ENCODE measurements at places on chromosomes 6 and 20.

DNA sequence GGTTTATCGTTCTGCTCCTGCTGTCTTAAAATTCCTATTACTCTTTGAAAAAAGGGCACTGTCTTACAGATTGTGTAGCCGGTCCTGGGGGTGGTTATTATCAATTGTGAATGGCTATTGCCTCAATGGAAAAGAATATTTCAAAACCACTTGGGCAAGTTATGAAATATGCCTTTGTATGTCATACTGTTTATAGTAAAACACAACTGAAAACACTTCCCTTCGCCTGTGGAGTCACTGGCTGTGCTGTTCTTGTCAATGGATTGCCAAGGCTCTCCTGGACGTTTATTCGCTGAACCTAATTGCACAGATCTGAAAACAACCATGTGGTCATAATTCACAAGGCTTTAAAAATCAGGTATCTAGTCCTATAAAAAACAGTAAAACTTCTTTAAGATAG is 47.8 kb upstream of the TAGAP start:
- DNase-seq, result no peak
- no peak overlapping the region for H3K27ac ChIP-seq
- H3K36me3 ChIP-seq, result no peaks in the 10 kb centered on the region

- H3K4me1 ChIP-seq, result no peaks in the 10 kb centered on the region
- no peak overlapping the region for H3K27ac ChIP-seq
- DNase-seq, result peak; percentile 76
These were observed 3.6 kb upstream of the MATN4 start for GRCh38 chr20:45311589-45312211.

- no peak for DNase-seq
- H3K27me3 ChIP-seq, result no peaks in the 10 kb centered on the region
- H3K4me1 ChIP-seq, result no peaks in the 10 kb centered on the region
- H3K36me3 ChIP-seq, result no peaks in the 10 kb centered on the region
These were observed 633.7 kb upstream of the GJE1 start for GRCh38 chr6:141498977-141499376.

- no peaks in the 10 kb centered on the region for H3K27me3 ChIP-seq
- no peak overlapping the region for H3K27ac ChIP-seq
- no peaks in the 10 kb centered on the region for H3K36me3 ChIP-seq
- H3K4me3 ChIP-seq, result no peak overlapping the region
- no peaks in the 10 kb centered on the region for H3K4me1 ChIP-seq
- no peak for DNase-seq
These were observed 616.4 kb upstream of the AGPAT4 start for GRCh38 chr6:161890133-161890831.

GRCh38 chr6:37485291-37485702 is 14.4 kb downstream of the CCDC167 start:
- no peaks in the 10 kb centered on the region for H3K4me1 ChIP-seq
- H3K27ac ChIP-seq, result no peak overlapping the region
- DNase-seq, result peak; percentile 43
- H3K4me3 ChIP-seq, result no peak overlapping the region

GRCh38 chr20:44326391-44327159 is 10.3 kb upstream of the R3HDML start:
- peaks cover 6% of the 10 kb centered on the region for H3K4me1 ChIP-seq
- peak overlapping the region; percentile 25 for H3K4me3 ChIP-seq
- H3K27ac ChIP-seq, result no peak overlapping the region
- no peaks in the 10 kb centered on the region for H3K36me3 ChIP-seq

DNA sequence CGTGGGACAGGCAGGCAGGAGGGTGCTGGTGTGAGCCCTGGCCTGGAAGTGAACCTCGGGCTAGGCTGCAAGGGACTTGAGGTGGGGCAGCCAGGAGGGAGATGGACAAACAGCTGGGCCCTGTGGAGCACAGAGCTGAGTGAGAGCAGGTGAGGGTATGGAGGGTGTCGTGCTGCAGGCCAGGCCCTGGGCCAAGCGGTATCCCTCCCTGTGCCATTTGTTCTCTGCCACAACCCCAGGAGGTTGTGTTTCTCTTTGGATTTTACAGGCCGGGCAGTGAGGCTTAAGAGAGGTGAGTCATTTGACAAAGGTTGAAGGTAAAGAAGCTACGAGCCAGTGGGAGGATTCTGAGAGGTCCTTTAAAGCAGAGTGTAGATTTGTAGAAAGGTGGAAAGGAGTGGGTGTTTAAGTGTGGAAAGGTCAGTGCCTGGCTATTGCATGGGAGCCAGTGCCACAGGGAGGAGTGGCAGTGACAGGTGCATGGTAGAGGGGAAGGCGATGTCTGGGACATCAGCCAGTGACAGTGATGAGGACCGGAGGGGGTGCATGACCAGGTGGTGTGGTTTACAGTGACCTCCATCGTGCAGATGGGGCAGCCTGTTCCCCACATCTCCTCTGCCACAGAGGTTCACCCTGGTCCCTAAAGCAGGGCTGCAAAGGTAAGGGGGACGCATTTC is 39.8 kb downstream of the GMPR start:
- no peak overlapping the region for H3K27ac ChIP-seq
- no peak overlapping the region for H3K4me3 ChIP-seq
- no peak for DNase-seq
- H3K27me3 ChIP-seq, result no peaks in the 10 kb centered on the region

- H3K27ac ChIP-seq, result no peak overlapping the region
- H3K27me3 ChIP-seq, result no peaks in the 10 kb centered on the region
- peak; percentile 26 for DNase-seq
- no peak overlapping the region for H3K4me3 ChIP-seq
These were observed 165.2 kb downstream of the DLL1 start for GRCh38 chr6:170125456-170126300.

DNA sequence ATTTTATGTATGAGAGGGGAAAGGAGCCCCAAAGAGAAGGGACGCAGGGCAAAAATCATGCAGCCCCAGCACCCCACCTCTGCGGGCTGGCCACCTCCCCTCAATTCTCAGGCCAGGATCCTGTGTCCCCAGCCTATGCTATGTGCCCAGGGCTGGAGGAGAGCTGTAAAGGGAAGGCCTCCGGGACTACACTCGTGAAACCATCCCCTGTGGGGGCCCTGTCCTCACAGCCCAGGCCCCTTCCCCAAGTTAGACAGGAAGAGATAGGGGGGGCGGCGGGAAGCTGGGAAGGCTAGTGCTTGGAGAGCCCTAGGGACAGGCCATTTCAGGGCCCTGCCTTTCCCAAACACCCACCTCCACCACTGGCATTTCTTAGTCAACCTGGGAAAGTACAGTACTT is 1.4 kb upstream of the COL11A2 start:
- peaks cover 13% of the 10 kb centered on the region for H3K4me1 ChIP-seq
- H3K4me3 ChIP-seq, result peak overlapping the region; percentile 48
- DNase-seq, result no peak
- no peak overlapping the region for H3K27ac ChIP-seq
- H3K27me3 ChIP-seq, result no peaks in the 10 kb centered on the region
- H3K36me3 ChIP-seq, result no peaks in the 10 kb centered on the region

- no peak overlapping the region for H3K27ac ChIP-seq
- H3K27me3 ChIP-seq, result no peaks in the 10 kb centered on the region
- no peak for DNase-seq
- H3K36me3 ChIP-seq, result no peaks in the 10 kb centered on the region
- H3K4me3 ChIP-seq, result no peak overlapping the region
- H3K4me1 ChIP-seq, result no peaks in the 10 kb centered on the region
These were observed 18.7 kb upstream of the CTAGE9 start for GRCh38 chr6:131729550-131729949.

GRCh38 chr6:158304254-158304653 is 8.0 kb upstream of the TULP4 start:
- H3K27me3 ChIP-seq, result no peaks in the 10 kb centered on the region
- H3K27ac ChIP-seq, result no peak overlapping the region
- no peak for DNase-seq
- no peaks in the 10 kb centered on the region for H3K36me3 ChIP-seq
- H3K4me1 ChIP-seq, result no peaks in the 10 kb centered on the region

DNA sequence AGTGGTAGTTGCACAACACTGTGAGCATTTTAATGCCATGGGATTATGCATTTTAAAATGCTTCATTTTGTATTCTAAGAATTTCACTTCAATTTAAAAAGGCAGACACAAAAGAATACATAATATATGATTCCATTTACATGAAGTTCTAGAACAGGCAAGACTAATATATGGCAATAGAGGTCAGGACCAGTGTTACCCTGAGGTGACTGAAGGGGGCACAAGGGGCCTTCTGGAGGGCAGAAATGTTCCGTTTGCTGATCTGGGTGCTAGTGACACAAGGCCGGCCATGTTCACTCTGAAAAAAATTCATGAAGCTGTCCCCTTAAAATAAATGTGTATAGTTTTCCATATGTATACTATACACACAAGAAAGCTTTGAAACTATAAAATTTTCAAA is 28.5 kb downstream of the TASP1 start:
- no peak overlapping the region for H3K4me3 ChIP-seq
- H3K4me1 ChIP-seq, result no peaks in the 10 kb centered on the region
- no peak for DNase-seq
- H3K27ac ChIP-seq, result no peak overlapping the region
- no peaks in the 10 kb centered on the region for H3K27me3 ChIP-seq
- no peaks in the 10 kb centered on the region for H3K36me3 ChIP-seq
